Colonic mucosa (tissue), 4 donors: ENCODE measurements at places on chromosomes 13 and 19. TPM values are rescaled to one million over a fixed set of nuclear protein-coding genes. Genes with fewer than 3 reads are reported as not detected.

DNA sequence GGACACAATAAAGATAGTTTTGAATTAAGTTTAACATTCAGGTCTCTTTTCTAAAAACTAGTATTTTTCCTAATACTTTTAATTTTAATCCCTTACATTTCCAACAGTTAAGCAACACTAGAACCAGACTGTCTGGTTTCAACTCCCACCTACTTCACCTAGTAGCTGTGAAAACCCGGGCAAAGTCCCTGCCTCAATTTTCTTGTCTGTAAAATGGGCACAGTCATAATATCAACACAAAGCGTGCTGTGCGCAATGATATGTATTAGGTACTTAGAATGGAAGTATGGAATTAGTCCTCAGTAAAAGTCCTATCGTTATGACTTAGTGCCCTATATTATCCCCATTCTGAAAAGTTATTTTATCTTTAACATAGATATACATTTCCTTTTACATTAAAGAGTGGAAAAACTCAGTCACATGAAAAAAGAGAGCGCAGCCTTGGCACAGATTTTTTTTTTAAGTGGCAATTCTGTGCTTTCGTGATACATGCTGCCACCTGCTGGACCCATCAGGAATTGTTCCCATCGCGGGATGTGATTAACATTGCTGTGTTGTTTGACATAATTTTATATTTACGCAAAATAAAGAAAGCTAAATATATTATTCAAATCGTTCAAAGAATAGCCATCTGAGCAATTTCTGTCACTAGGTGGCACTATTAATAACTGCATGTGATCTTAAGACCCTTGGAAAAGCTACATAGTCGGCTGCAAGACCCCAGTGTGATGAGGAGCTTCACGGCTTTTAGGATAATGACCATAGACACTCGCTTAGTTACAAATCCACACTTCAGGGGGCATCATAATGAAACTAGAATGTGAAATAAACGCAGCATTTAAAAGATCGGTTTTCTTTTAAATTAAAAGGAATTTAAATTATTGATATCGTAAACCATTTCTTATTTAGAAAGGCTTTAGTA is 59.9 kb downstream of the LIG4 start:
- DNase-seq, result peak; percentile 77
- H3K4me3 ChIP-seq, result no peak overlapping the region
- no peaks in the 10 kb centered on the region for H3K36me3 ChIP-seq

DNA sequence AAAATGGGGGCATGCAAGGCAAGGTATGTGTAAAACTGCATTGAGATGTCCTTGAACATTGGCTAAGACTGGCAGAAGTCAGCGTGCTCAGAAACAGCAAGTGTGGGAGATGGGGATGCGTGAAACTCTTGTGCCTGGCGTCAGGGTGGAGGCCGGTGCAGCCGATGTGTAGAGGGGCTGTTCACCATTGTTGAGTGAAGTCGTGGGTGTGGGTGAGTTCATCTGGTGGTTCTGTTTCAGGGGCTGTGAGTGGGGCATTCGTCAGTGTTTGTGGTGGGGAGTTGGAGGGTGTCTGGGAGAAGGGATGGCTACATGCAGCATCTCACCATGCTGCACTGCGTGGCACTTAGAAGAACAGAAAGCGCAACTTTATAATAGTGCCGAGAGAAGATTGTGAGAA is 11.4 kb upstream of the MIA start:
- H3K27ac ChIP-seq, result no peak overlapping the region
- H3K36me3 ChIP-seq, result peaks cover 33% of the 10 kb centered on the region
- no peaks in the 10 kb centered on the region for H3K27me3 ChIP-seq
- DNase-seq, result no peak
- H3K4me1 ChIP-seq, result no peaks in the 10 kb centered on the region

DNA sequence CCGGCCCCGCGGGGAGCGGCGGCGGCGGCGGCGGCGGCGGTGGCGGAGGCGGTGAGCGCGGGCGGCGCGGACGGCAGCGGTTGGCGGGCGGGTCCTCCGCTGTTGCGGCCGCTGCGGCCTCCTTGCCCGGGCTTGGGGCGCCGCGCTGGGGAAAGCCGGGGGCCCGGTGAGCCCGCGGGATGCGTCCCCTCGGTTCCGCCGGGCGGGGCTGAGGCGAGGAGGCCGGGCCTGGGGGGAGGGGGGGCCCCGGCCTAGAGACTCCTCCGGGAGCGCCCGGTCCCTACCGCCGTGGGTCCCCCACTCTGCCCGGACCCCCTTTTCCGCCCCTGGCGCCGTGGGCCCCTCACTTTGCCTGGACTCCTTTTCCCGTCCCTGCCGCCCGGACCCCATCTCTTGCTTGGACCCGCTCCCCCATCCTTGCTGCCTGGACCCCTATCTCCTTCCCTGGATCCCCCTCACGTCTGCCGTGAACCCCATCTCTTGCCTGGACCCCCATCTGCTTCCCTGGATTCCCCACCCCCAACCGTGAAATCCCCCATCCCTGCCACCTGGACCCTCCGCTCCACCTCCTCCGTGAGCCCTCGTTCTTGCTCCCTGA is 28.6 kb upstream of the NDUFS7 start:
- H3K27ac ChIP-seq, result peak overlapping the region; percentile 77
- H3K27me3 ChIP-seq, result no peaks in the 10 kb centered on the region
- no peaks in the 10 kb centered on the region for H3K4me1 ChIP-seq
- no peaks in the 10 kb centered on the region for H3K36me3 ChIP-seq
- no peak for DNase-seq

DNA sequence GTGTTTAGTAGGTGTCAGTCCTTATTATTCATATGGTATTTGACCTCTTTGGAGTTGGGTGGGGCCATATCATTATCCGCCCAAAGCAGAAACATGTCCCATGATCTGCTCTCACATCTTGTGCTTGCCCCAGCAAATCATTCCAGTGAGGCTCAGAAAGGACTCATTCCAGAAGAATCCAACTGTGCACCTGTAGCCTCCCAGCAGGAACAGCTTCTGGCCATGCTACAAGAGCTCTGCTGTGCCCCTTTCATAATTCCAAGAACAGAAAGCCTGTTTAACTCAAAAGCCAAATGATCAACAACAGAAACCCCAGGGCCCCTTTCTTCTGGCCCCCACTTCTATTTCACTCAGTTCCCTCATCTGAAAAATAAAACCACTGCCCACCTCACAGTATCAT is 673.1 kb downstream of the DIAPH3 start:
- no peaks in the 10 kb centered on the region for H3K36me3 ChIP-seq
- H3K4me3 ChIP-seq, result no peak overlapping the region
- H3K4me1 ChIP-seq, result no peaks in the 10 kb centered on the region
- no peak overlapping the region for H3K27ac ChIP-seq
- no peaks in the 10 kb centered on the region for H3K27me3 ChIP-seq

- H3K4me3 ChIP-seq, result no peak overlapping the region
- H3K36me3 ChIP-seq, result no peaks in the 10 kb centered on the region
- DNase-seq, result no peak
- H3K27ac ChIP-seq, result peak overlapping the region; percentile 34
- H3K4me1 ChIP-seq, result peaks cover 14% of the 10 kb centered on the region
- no peaks in the 10 kb centered on the region for H3K27me3 ChIP-seq
Observed at GRCh38 chr19:8392017-8392591, 1.9 kb downstream of the RAB11B start.

DNA sequence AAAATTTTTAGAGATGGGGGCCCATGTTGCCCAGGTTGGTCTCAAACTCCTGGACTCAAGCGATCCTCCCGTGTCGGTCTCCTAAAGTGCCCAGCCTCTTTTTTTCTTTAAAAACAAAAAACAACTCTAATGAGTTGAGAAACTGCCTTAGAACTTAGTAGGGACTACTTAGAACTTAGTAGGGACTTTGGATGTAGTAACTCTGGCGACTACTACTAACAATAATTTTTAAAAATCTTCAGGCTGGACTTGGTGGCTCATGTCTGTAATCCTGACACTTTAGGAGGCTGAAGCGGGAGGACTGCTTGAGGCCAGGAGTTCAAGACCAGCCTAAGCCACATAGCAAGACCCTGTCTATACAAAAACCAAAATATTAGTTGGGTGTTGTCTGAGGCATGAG is 515 bp upstream of the C19orf67 start:
- no peak overlapping the region for H3K4me3 ChIP-seq
- no peaks in the 10 kb centered on the region for H3K4me1 ChIP-seq
- H3K27me3 ChIP-seq, result no peaks in the 10 kb centered on the region
- H3K36me3 ChIP-seq, result no peaks in the 10 kb centered on the region

DNA sequence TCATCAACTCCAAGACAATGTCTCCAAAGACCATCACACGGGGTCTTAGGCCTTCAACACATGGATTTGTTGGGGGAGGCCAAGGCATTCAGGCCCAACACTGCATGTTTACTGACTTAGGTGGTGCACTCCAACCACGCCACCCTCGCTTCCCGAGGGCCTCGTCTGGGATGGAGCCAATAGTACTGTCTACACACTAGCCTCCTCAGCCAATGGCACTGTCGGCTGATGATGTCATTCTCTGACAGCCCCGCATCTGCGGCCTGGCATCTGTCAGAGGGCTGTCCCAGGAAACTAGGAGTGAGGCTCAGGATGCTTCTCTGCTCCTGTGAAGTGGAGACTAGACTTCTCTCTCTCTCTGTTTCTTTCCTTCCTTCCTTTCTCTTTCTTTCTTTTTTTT is 96.6 kb downstream of the TEX26 start:
- H3K27ac ChIP-seq, result no peak overlapping the region
- H3K36me3 ChIP-seq, result no peaks in the 10 kb centered on the region
- H3K4me1 ChIP-seq, result no peaks in the 10 kb centered on the region
- H3K4me3 ChIP-seq, result no peak overlapping the region

DNA sequence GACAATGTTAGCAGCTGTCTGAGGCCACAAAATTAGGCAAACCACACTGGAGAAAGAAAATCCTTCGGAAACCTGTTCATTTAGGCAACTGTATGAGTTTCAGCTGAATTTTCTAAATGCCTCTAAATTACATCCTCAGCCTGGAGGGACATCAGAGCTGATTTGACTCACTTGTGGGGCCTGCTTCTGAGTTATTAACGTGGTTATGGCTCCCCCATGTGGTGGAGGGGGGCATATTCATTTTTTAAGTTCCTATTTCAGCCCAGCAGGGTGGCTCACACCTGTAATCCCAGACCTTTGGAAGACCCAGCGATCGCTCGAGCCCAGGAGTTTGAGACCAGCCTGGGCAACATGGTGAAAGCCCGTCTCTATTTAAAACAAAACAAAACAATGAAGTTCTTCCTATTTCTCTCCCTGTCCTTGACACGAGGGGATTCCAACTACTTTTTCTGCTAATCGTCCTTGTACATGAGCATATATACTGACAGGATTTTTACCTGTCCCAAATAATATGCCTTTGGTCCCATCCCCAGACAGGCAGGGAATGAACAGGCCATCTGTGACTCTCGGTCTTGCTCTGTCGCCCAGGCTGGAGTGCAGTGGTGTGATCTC is 31.5 kb upstream of the HIF3A start:
- H3K27me3 ChIP-seq, result no peaks in the 10 kb centered on the region
- H3K27ac ChIP-seq, result no peak overlapping the region
- H3K4me1 ChIP-seq, result no peaks in the 10 kb centered on the region
- peak; percentile 70 for DNase-seq
- no peaks in the 10 kb centered on the region for H3K36me3 ChIP-seq

GRCh38 chr13:114087430-114087829 is 45.0 kb downstream of the RASA3 start:
- no peak for DNase-seq
- no peak overlapping the region for H3K27ac ChIP-seq
- H3K36me3 ChIP-seq, result no peaks in the 10 kb centered on the region
- no peak overlapping the region for H3K4me3 ChIP-seq

- H3K4me3 ChIP-seq, result peak overlapping the region; percentile 86
- no peaks in the 10 kb centered on the region for H3K27me3 ChIP-seq
- H3K4me1 ChIP-seq, result no peaks in the 10 kb centered on the region
- no peak for DNase-seq
- no peaks in the 10 kb centered on the region for H3K36me3 ChIP-seq
Observed at GRCh38 chr19:52734331-52734892, 432 bp downstream of the ZNF611 start.

DNA sequence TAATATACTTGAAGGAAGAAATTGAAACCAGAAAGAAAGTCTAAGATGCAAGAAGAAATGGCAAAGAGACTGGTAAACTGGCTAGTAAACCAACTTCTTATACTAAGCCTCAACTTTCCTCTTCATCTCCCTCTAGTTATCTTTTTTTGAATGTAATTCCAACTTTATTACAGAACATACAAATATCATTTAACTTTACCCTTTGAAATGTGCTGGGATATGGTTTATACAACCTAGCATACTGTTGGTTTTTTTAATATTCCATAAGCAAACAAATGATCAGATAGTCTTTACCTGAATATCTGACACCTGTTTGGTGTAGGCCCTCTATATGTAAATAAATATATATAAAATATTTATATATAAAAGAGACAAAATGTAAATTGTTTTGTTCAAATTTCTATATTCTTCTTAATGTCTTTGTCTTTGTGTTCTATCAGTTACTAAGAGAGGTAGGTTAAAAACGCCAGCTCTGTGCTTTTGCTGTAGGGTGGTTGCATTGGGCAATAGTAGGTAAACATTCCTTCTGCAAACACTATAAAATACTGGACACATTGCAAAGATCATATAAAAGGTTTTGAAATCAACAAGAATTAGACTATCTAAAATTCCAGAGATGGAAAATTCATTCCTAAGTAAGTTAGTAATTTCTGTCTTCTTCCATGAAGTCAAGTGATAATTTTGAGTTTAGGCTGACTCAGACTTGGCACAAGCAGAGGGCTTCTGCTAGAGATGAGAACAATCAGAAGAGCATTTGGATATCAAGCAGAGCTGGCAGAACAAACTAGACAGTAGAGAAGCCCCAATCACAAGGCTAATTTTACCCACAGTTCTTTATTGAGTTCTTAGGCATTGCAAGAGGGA is 383.3 kb downstream of the RFC3 start:
- no peak for DNase-seq
- no peaks in the 10 kb centered on the region for H3K27me3 ChIP-seq
- H3K4me3 ChIP-seq, result no peak overlapping the region
- H3K27ac ChIP-seq, result peak overlapping the region; percentile 9
- H3K4me1 ChIP-seq, result no peaks in the 10 kb centered on the region

- H3K36me3 ChIP-seq, result no peaks in the 10 kb centered on the region
- H3K4me1 ChIP-seq, result no peaks in the 10 kb centered on the region
- DNase-seq, result no peak
Observed at GRCh38 chr13:95457294-95457693, 95.2 kb upstream of the CLDN10 start.

- peaks cover 5% of the 10 kb centered on the region for H3K27me3 ChIP-seq
- no peak overlapping the region for H3K4me3 ChIP-seq
- peak overlapping the region; percentile 68 for H3K27ac ChIP-seq
- DNase-seq, result peak; percentile 80
Observed at GRCh38 chr19:38250821-38251563, 5.2 kb downstream of the PPP1R14A start.

DNA sequence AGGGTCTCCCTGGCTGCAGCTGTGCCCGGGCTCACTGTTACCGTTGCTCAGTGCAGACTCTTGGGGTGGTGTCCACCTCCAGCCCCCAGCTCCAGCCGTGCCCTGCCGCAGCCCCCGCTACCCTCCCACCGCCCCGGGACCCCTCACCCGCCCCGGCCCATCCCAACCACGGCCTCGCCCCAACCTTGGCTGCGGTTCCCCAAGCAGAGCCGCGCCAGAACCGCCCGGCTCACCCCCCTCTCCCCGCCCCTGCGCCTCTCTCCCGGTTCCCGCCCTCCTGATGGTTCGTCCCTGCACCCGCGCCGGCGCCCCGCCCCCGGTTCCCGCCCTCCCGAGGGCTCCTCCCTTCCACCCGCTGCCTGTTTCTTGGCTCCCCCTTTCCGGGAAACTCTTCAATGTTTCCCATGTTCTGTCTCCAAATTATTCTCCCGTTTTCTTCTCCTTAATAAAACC is 40.3 kb downstream of the ANKRD10 start:
- peak; percentile 94 for DNase-seq
- H3K4me3 ChIP-seq, result peak overlapping the region; percentile 28
- H3K27ac ChIP-seq, result no peak overlapping the region
- H3K36me3 ChIP-seq, result no peaks in the 10 kb centered on the region

The STAP2 gene
- total RNA-seq, result 197 TPM

The IZUMO2 gene
- total RNA-seq, result not detected

The BIVM gene
- total RNA-seq, result 11.8 TPM

The KLC3 gene
- total RNA-seq, result not detected

The SLC15A1 gene
- total RNA-seq, result 38.5 TPM
